Stimulated activated CD4-positive, alpha-beta T cell treated with anti-CD3 and anti-CD28 coated beads, Interleukin-15, amount 100 ng/mL, for 1 hour (primary cell): ENCODE measurements at places on chromosomes 6 and 20.

- no peak for DNase-seq
These were observed 113.3 kb downstream of the LINC00237 start for GRCh38 chr20:20992686-20993360.

GRCh38 chr6:36703982-36704381 is 6.4 kb downstream of the RAB44 start:
- DNase-seq = no peak

GRCh38 chr6:34027445-34027936 is 118.4 kb downstream of the GRM4 start:
- DNase-seq = peak; percentile 45

DNA sequence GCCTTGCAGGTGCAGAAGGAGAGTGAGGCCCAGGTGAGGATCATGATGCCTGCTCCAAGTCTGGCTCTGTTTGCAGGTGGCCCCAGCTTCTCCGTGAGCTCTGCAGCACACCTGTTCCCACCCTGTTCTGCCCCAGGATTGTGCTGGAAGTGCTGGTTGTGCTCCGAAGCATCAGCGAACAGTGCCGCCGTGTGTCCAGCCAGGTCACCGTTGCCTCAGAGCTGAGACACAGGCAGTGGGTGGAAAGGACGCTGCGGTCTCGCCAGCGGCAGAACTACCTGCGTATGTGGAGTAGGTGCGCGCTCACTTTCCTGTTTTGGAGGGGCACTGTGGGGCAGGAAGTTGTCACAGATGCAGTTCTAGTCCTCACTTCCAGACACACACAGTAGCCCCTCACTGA is 25.0 kb downstream of the ERMARD start:
- DNase-seq = no peak
